ENCODE measurements at places on chromosomes 11 and 22. TPM values are rescaled to one million over a fixed set of nuclear protein-coding genes. Genes with fewer than 3 reads are reported as not detected.

Gene UBQLNL
- 0.09 TPM for total RNA-seq

Gene NCAM1
- total RNA-seq, result not detected

Gene ABCG4
- total RNA-seq, result 0.11 TPM

Gene SLC22A8
- total RNA-seq, result not detected

Gene HEPN1
- not detected for total RNA-seq

Gene TESMIN
- 5.5 TPM for total RNA-seq

Gene C1QTNF4
- 0.21 TPM for total RNA-seq

Gene LRRN4CL
- total RNA-seq, result 0.23 TPM

Gene CDC45
- 101 TPM for total RNA-seq

DNA sequence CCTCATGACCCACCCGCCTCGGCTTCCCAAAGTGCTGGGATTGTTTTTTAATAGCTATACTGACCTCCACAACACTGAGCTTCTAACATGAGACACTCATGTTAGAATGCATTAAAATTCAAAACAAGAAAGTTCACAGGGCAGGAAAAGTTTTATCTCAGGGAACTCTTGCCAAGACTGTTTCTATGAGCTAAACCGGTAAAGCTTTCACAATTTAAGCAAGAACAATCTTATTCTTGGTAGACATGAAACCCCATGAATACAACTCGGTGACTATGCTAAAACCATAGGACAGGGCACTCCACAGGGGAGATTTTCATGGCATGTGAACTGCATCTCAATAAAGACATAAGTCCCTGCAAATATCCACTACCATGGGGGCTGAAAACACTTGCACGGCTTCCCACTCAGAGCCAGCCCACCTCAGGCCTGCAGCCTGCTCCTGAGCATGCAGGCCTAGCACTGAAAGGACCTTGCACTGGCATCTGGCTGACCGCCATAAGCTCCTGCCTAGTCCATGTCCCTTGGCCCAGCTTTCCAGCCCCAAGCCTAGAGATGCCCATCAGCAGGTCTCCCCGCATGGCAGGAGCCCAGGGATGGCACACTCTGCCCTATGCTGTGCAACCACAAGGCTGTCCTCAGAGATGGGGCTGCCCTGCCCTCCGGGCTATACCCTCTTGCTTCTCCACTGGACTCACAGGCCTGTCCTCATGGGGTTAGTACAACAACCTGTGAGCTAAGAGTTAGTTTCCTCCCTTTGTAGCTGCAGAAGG lies 58.4 kb downstream of the DGCR2 start:
- DNase-seq, result no peak

DNA sequence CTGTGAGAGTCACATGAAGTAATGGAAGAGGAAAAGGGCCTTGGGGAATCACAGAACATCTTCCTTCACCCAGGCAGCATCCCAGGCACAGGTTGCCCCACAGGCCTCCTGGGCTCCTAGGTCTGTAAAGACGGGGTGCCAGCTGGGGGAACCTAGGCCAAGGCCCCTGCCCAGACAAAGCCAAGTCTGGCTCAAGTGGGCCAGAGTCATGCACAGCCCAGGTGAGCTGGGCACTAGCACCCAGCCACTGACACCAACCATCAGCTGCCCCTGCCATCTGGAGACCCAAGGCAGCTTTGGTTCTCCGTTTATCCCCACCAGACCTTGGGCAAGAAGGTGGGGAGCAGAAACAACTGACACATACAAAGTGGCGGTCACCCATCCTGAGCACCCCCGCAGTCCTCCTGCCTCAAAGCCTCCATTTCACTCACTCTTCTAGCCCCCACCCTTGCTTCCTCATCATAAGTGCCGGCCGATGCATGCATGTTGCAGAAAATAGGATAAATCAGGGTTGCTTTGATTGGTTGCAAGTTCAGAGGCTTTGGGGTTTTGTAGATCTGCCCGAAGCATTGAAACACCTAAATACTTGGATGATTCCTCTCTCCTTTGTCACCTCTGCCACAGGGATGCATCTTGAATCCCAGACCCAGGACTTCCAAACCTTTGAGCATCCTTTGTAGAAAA lies 26.5 kb upstream of the TMPRSS4 start:
- no peak for DNase-seq

DNA sequence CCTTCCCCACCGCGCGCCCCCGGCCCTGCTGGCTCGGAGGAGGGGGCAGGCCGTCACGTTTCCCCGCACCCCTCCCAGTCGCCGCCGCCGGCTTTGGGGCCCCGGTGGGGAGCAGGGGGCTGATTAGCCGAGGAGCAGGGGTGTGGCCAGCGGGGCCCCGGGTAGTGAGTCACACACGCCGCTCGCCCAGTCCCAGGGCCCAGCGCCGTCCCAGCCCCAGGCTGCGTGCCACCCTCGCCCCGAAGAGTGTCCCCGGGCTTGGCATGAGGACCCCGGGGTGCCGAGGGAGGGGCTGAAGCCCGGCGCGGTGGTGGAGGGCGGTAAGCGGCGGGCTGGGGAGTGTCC lies 34.4 kb downstream of the PRDM11 start:
- DNase-seq, result no peak

DNA sequence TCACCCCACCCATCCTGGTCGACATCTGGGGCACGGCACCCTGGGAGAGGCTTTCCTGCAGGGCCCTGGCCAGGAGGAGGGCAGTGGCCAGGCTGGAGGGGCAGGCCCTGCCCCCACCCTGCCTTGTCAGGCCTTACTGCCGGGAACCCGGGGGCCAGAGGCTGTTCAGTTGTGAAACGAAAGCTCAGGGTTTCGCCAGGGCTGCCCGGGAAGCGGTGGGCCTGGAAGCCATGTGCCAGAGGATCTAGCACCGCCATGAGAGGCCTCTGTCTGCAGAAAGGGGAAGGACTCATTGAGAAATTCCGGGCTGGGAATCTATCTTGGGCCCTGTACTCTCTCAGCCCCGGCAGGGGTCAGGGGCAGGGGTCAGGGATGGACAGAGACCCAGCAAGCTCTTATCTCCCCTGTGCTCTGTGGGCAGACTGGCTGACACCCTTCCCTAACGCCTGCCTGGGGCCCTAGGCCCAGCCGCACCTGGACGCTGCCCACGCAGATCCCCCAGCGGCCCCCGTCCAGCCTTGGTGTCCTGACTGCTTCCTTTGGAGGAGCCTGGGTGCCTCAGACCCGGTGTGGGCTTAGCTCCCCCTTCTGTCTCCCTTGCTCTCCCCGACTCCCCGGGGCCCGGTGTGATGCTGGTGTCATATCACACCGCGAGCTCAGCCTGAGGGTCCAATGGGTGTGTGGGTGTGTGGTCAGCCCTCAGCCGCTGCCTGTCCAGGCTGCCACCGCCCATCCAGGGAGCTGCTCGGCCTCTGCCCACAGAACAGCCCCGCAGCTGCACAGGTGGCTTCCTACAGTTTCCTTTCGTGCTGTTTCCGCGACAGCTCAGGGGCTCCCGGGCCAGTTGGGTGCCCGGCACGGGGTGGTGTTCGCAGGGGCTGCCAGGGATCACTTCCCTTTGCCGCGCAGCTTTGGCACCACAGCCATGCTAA lies 6.5 kb downstream of the PIM3 start:
- peak; percentile 12 for DNase-seq

GRCh38 chr22:45587638-45588505 lies 83.8 kb upstream of the ATXN10 start:
- no peak for DNase-seq

GRCh38 chr11:73931039-73931645 lies 19.7 kb upstream of the DNAJB13 start:
- DNase-seq, result no peak

DNA sequence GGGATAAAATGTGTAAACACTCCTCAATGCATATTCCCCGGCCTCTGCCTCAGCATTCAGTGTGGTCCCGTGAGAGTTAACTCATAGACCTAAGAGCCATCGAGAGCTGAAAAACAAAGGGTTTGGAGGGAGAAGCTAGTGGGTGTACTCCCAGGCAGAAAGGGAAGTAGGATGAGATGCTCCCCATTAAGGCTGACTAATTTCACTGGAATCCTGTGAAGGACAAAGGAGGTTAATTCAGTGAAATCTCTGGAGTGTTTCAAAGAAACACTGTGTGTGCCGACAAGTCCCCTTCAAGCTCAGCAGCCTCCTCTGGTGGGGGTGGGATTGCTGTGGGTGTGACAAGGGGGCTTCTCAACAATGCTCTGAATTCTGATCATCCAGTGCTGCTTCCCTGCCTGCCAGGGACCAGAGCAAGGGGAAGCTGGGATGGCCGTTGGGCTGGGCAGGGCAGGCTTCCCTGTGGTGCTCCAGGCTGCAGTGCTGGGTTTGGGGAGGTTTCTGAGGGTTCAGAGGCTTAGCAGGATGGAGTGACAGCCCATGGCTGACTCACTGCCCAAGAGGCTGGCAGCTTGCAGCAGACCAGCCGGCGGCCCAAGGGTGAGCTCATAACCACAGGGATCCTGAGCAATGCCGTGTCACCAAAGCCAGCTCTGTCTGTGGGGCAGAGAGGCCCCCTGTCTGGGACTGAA lies 61.4 kb upstream of the BMAL1 start:
- no peak for DNase-seq

- DNase-seq, result no peak
These were observed 13.5 kb upstream of the MTMR2 start for GRCh38 chr11:95937358-95937757.

DNA sequence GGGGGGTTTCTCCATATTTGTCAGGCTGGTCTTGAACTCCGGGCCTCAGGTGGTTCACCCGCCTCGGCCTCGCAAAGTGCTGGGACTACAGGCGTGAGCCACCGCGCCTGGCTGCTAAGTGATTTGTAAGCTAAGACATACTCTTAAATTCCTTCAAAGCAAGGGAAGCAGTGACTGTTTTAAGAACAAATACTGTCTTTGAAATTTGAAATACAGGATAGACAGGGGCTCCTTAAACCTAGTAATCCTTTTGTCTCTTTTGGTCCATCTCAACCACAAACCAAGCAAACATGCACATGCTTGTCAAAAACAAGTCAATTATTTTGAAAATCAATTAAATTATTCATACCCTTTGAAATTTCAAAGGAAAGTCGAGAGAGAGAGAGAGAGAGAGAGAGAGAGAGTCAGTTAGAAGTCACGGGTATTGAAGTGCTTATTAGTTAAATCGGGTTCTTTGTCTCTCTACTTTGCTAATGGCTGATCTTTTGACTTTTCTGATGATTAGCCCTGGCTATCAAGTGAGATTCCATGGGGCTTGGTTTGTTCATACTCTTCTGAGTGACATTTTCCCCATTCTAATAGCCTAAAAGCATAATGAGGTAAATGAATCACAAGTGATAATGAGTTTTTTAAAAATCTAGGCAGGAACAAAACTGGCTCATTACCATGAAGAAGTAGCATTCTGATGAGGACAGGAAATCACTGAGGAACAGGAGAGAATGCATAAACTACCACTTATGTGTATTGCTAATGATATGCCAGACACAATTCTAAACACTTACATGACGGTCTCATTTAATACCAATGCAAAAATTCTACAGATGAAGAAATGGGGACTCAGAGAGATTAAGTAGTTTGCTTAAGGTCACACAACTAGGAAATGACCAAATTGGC lies 48.0 kb downstream of the MCHR1 start:
- DNase-seq, result no peak

- no peak for DNase-seq
These were observed 14.6 kb upstream of the POLD3 start for GRCh38 chr11:74577624-74578396.

DNA sequence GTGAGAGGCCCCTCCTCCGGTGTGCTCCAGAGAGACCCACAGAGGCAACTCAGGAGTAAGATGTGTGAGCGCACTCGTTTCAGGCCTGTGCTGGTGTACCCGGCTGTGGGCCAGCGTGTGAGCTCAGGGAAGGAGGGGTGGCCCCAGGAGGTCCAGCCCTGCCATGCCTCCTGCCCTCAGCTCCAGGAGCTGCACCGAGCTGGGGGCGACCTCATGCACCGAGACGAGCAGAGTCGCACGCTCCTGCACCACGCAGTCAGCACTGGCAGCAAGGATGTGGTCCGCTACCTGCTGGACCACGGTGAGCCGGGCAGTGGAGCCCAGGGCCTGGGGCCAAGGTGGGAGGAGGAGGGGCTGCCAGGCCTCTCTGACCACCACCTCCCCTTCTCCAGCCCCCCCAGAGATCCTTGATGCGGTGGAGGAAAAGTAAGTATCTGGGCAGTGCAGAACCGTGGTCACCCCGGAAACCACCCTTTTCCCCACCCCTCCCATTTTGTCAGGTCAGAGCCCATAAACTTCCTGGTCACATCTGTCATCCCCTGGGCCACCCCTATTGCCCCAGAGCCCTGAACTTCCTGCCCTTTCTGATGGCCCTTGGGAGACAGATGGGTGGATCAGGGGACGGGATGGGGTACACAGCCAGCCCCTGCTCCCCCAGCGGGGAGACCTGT lies 2.5 kb upstream of the MDK start:
- DNase-seq, result no peak

DNA sequence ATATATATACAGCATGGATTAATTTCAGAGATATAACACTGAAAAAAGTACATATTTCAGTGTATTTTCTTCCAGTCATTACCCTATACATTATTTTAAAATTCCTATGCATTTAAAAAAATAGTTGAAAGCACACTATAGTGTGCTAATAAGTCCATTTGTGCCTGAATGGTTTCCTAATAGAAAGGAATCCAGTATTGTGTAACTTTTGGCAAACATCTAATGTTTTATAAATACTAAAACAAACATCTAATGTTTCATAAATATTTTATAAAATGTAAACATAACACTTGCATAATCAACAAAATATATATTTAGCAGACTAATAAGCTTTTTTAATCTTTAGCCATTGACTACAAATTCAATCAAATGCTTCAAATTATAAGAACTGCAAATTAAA lies 126.6 kb upstream of the FIBIN start:
- DNase-seq, result no peak

DNA sequence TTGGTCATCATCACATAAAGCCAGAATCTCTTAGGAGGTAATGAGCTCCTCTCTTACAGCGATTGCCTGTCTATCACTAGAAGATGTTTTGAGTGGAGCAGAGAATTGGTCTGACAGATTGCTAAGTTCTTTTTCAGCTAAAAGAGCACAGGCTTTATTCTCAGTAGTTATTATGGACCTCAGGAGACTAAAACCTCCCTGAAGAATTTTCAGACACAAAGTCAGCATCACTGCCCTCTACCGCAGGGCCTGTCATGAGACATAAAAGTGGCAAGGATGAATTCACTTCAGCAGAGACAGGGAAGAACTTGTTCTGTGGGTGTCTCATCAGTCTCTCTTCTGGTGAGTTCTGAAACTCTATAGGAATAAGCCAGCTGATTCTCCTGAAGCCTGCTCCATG lies at the start of gene OR51I2:
TSS of gene OR51I2 (plus strand) at position 301 of the 400 bp plus-strand sequence. CDS start 4,166 bp downstream, outside the sequence.
- DNase-seq, result no peak

- no peak for DNase-seq
These were observed 10.3 kb downstream of the CBX7 start for GRCh38 chr22:39142088-39142680.
